NCI-H345 (cell line): ENCODE measurements at places on chromosomes 16 and 17.

- no peak for DNase-seq
Measured at GRCh38 chr17:27825459-27825858, 25.1 kb upstream of the NOS2 start.

DNA sequence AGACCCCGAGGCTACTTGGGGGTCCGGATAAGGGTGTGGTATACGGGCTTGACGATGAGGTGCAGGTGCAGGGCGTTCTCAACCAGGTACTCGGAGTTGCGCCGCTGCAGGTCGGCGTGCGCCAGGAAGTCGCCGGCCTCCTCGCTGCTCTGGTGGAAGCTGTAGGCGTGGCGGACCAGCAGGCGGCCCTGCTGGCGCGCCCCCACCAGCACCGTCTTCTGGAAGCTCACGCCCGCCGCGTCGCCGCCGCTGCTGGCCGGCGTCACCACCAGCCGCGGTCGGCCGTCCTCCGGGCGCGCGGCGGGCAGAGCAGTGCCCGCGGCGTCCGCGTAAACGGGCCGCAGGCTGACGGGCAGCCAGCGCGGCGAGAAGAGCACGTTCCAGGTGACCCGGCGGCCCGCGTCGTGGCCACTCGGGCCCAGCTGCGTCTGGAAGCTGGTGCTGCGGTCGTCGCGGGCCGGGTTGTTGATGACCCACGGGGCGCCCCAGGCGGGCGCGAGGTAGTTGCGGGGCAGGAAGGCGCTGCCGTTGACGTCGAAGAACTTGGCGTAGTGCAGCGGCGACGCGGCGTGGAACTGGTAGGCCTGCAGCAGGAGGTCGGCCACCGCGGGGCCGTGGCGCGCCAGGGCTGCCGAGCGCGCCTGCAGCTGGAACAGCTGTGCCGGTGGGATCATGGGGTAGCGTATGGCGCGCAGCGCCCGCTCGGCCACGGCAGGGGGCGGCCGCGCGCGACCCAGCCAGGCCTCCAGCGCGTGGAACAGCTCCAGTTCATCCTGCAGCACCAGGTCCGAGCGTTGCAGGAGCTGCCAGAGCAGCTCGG, 4.8 kb downstream of the BTBD17 start:
- no peak for DNase-seq

- DNase-seq = no peak
Measured at GRCh38 chr17:75371339-75371738, 34.1 kb downstream of the GRB2 start.

DNA sequence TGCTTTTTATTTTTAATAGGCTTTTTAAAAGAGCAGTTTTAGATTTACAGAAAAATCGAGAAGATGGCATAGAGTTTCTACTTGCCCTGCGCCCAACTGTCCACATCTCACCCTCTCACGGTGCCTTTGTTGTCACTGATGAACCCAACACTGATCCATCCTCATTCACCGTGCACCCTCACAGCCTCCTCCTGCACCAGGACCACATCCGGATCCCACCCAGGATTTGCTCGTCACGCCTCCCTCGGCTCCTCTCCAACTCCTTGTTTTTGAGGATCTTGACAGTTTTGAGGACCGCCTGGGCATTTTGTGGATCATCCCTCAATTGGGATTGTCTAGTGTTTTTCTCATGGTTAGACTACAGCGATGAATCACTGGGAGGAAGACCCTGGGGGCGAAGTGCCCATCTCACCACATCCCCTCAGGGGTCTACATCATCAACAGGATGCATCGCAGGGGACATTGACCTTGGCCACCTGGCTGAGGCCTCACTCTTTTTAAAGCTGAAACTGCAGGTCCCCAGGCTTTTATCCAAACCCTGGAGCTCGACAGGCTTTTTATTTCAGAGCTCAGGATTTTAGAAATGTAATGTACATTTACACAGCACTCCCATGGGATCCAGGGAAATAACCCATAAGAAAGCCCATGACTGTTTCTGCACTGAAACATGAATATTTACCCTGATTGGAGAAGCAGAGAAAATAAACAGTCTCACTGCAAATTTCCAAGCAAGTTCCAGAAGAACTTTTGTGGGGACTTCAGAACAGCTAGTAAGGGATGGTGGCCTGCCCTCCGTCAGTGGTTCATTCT, 71.8 kb upstream of the ZNF469 start:
- no peak for DNase-seq

DNA sequence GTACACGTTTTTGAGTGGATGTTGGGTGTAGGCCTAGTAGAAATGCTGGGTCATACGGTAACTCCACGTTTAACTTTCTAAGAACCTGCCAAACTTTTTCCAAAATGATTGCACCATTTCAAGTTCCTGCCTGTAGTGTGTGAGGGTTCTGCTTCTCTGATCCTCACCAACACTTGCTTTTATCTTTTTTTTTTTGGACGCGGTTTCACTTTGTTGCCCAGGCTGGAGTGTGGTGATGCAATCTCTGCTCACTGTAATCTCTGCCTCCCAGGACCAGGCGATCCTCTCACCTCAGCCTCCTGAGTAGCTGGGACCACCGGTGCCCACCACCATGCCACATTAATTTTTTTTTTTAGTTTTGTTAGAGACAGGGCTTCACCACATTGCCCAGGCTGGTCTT, 23.5 kb downstream of the ZNF750 start:
- DNase-seq = no peak

GRCh38 chr17:56679115-56679776, 85.7 kb downstream of the NOG start:
- peak; percentile 10 for DNase-seq

DNA sequence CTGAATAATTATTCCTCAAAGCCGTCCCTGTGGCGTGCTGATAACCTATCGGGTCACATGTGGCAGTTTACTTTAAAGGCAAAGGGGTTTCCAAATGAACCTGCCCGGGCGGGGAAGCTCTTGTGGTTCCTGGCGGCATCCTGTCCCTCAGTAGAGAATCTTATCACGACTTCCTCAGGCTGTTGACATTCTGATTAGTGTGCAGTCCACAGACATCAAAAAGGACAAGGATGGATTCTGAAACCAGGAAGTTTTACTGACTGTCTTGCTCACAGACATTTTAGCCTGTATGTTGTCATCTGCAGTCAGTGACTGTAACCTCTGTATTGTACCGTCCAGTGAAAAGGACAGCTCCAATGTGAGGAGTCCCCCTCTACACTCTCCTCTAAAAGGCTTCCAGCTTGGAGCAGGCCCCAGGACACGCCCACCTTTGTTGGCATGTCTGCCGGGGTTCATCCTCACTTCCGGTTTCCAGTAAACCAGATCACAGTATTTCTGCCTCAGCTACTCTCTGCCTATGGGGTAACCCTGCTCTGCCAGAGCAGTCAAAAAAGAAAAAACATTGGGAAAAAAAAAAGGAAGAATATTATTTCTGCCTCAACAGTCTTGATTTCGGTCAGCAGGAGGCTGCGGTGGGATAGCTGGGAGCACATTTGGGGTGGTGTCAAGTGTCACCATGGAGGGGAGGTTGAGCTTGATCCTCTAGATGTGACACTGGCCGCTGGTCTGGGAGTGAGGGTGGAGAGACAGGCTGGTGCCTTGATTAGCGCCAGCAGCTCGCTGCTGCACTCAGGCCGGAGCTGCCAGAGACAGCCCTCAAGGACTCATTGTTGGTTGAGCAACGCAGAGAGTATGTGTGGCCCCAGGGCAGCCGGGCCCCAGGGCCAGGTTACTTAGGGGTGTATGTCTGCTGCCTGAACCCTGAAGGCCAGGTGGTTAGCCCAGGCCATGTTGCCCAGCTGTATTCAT, 89.0 kb upstream of the DNAH17 start:
- no peak for DNase-seq

- DNase-seq = no peak
Measured at GRCh38 chr17:45223539-45224528, 2.1 kb downstream of the FMNL1 start.

DNA sequence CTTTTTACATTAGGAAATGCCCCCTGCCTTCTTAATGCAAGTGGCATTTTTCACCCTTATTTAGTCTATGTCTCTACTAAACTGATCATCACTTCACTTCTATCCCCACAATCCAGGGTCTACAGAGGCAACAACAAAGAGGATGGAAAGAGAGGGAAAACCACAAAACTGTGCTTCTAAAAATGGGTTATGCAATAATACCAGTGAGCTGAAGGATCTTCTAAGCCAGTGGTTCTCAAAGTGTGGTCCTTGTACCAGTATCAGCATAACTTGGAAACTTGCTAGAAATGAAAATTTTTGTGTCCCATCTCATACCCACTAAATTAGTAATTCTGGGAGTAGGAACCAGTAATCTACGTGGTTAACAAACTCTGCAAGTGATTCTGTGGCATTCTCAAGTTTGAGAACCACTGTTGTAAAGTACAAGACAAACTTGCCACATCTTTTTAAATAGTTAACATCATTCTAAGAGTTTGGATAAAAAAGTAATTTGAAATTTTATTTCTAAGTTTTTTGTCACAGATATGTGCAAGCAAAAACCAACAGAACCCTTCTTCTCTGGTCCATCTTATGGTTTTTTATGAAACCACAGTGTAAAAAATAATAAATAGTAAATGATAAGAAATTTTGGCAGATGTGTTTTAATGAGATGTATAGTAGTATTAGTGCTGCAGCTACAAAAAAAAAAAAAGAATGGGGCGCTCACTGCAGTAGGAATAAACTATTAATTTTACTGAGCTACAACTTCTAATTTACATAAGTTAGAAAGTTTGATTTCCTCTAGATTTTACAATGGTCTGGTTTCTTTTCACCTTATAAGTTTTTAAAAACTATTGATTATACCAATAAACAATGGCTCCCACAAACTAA, 16.2 kb downstream of the CDC27 start:
- DNase-seq = no peak

- no peak for DNase-seq
Measured at GRCh38 chr17:5283571-5284315, 1.7 kb downstream of the RABEP1 start.

- peak; percentile 68 for DNase-seq
Measured at GRCh38 chr16:84952335-84953189, 58.8 kb downstream of the ZDHHC7 start.
